NCI-H526 treated with DMSO at 0.1 percent for 48 hours (cell line): ENCODE measurements at places on chromosomes 6 and 20.

DNA sequence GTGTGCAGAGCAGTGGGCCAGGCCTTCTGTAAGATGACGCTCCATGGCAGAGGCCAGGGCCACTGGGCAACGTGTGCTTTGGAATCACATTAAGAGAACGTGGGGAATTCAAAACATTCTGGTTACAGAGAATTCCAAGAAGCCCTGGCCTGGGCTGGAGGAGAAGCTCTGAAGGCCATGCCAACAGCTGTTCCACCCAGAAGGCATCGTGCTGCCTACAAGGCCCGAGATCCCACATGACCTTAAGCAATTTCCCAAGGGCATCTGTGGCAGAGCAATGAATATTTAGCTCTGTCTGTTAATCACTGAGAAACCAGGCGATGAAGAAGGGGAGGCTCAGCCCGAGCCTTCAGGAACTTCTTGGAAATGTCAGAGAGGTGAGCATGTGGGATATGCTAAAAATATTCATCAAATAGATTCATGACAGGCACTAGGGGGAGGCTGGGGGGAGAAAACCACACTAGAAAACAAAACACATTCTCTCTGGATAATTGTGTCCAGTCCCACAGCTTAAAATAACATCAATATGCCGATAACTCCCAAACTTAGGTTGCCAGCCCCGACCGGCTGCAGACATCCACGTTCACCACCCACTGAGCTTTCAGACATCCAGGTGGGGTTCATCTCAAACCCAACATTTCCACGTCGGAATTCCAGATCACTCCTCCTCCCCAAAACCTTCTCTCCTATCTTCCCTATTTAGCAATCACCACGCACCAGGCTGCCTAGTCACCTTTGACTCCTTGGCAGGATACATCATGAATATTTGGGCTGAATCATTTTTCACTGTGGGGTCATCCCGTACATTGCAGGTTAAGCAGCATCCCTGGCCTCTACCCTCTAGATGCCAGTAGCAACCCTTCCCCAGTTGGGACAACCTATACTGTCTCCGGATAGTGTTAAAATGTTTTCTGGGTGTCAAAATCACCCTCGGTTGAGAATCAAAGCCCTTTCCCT is 6.6 kb downstream of the SULF2 start:
- no peak for DNase-seq

GRCh38 chr20:10063482-10063881 is 28.7 kb downstream of the ANKEF1 start:
- no peak for DNase-seq

DNA sequence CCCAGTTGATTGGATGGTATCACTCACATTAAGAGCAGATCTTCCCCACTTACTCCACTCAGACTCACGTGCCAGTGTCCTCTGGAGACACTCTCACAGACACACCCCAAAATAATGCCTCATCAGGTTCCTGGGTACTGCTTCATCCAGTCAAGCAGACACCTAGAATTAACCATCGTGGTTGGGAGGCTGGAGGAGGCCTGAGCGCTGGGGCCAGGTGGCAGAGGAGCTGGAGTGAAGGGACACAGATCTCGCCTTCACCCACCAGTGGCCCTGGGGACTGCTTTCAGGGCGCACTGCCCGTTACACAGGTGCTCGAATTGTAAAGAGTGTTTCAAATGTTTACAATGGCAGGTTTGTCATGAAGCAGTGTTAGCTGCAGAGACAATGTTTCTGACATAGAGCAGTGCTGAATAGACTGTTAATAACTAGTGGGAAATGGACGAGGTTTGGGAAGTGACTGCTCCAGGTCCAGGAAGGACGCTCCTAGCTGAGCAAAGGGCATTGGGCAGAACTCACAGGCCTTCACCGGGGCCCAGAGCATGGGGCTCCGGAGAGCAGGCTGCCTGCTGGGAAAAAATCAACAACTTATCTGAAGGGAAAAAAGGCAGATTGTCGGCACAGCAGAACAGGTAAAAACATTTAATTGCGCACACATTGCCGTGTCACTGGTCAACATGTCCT is 38.4 kb downstream of the TMEM242 start:
- no peak for DNase-seq

DNA sequence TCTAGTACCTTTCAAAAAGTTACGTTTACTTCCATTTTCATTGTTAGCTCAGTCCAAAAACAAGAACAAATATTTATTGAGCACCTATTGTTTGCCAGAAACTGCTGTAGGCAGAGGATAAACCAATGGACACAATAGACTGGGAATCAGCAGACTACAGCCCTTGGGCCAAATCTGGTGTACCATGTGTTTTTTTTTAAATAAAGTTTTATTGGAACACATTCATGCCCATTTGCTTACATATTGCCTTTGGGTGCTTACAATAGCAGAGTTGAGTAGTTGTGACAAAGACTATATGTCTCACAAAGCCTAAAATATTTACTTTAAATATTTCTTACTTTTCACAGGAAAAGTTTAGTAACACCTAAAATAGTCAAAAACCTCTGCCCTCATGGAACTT is 216.1 kb downstream of the COL9A1 start:
- DNase-seq = no peak

GRCh38 chr6:108592371-108593337 is 31.9 kb downstream of the FOXO3 start:
- no peak for DNase-seq

- no peak for DNase-seq
These were observed 169.1 kb upstream of the PMEPA1 start for GRCh38 chr20:57878786-57879424.

DNA sequence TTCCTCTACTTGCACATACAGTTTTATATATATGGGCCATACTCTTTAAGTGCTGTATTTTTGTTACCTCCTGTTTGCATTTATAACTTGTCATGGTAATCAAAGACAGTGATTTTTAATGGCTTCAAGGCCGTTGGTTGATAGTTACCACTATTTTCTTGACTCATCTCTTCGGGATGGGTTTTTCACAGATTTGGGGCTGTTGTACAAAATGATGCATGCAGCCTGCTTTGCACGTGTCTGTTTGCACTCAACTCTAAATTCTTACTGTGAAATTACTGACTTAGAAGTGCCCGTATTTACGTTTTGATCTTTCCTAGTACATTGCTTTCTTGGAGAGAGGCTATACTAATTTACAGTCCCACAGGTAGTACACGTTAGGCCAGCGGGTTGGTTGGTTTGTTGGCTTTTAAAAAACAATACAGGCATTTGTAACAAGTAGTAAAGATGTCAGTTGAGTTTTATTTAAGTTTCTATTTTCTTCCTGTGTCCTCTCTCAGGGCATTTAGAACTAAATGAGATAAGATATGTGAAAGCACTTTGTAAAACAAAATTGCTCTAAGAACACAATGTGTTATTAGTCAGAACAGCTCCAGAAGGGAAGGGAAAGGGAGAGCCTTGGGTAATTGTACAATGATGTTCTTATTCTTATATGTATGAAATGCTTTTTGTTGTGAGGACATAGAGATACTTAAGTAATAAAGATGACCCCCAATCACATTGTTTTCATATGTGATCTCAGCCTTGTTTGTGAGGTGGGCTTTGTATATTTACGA is 11.7 kb downstream of the JARID2 start:
- no peak for DNase-seq

- no peak for DNase-seq
These were observed 20.9 kb upstream of the GATA5 start for GRCh38 chr20:62496568-62497218.

DNA sequence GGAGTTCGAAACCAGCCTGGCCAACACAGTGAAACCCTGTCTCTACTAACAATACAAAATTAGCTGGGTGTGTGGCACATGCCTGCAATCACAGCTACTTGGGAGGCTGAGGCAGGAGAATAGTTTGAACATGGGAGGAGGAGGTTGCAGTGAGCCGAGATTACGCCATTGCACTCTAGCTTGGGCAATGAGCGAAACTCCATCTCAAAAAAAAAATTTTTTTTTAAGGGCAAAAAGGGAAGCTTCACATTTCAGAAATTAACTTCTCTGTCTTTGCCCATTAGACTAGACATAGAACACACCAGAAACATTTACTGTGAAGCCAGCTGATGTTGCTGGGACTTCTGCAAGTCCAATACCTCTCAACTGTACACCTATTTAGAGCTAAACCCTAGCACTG is 90.8 kb upstream of the HDAC2 start:
- DNase-seq = no peak

DNA sequence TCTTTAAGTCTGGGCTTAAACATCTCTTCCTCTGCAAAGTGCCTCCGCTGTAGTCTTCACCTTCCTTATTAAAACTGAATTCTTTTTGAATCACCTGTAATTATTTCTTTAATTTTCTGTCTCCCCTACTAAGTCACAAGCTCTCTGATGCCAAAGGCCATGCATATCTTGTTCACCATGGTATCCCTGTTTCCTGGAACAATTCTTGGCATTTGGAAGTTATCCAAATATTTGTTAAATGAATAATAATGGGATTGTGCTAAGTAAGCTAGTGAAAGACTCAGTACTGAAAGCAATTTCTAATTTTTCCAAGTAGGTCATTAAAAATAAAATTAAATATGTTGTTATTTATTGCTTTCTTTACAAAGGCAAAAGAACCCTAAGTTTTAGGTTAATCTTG is 12.2 kb downstream of the SNAP91 start:
- DNase-seq = no peak

DNA sequence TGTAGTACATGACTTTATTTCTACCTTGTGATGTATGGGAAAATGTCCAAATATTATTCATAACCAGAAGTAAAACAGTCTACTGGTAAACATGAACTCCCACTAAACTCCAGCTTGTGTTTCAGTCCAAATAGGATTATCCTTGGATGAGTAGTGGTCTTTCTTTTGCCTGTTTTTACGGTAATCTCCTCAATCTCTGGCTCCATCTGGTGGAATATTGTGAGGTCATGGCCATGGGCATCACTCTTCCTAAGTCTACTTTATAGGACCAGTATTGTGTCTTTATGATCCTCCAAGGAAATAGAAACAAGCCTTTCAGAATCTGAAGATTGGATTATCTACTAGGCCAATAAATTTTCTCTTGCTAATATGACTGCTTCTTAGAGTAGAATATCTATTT is 505.0 kb downstream of the BMP2 start:
- peak; percentile 33 for DNase-seq
